ENCODE measurements at places on chromosomes 6 and 20.

DNA sequence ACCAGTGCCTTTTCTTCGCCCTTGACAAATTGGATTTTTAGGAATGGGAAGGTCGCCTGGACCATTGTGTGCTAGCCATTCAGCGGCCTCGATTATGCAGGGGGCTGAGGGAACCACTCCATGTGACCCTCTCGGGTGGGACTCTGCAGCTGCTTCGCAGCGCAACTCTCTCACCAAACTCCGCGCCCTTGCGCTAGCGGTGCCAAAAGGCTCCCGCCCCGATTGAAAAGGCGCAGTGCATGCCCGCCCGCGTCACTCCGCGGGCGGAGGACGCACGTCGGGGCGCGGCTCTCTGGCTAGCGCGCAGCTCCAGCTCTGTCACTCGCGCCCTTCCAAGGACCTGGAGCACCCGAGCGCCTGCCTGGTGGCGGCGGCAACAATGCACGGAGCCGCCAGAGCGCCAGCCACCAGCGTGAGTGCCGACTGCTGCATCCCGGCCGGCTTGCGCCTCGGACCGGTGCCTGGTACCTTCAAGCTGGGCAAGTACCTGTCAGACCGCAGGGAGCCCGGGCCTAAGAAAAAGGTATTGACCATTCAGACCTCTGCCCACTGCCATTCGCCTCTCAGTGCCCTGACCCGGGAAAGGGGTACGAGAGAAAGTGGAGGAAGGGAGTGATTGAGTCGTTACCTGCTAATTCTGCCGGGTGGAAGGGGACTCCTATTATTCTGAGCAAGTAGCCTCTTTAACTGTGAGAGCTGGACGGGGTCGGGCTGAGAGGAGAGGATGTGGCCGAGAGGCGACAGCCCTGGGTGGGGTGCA, at the start of gene PRDM13:
TSS of gene PRDM13 (plus strand) at position 178 of the 760 bp plus-strand sequence. CDS start at position 380, 202 bp downstream.
- DNase-seq = no peak

- no peak for DNase-seq
Observed at GRCh38 chr6:24929242-24929641, 6.5 kb downstream of the RIPOR2 start.

- DNase-seq = no peak
Observed at GRCh38 chr20:1524004-1524403, 32.8 kb upstream of the SIRPB2 start.

- no peak for DNase-seq
Observed at GRCh38 chr6:108690326-108691049, 129.8 kb downstream of the FOXO3 start.

DNA sequence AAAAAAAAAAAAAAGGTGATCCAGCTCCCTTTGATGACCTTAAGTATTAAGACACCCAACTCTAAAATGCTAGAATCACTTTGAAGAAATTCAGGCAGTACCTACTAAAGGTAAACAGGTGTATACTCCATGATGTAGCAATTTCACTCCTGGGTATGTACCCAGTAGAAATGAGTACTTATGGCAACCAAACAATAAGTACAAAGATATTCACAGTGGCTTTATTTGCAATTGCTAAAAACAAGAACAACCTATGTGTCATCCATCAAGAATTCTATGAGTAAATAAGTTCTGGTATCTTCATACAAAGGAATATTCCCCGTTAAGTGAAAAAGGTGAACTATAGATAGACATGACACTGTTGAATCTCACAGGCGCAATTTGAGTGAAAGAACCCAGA, 29.4 kb downstream of the MDGA1 start:
- DNase-seq = no peak

DNA sequence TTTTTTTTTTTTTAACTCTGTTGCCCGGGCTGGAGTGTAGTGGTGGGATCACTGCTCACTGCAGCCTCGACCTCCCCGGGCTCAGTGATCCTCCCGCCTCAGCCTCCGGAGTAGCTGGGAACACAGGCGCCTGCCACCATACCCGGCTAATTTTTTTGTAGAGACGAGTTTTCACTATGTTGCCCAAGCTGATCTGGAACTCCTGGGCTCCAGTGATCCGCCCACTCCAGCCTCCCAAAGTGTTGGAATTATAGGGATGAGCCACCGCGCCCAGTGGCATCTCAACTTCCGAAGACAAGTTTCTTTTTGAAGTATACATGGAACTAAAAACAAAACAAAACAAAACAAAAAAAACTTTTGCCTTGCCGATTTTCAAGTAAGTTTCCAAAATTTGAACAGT, 66.6 kb upstream of the ZNF184 start:
- DNase-seq = no peak

DNA sequence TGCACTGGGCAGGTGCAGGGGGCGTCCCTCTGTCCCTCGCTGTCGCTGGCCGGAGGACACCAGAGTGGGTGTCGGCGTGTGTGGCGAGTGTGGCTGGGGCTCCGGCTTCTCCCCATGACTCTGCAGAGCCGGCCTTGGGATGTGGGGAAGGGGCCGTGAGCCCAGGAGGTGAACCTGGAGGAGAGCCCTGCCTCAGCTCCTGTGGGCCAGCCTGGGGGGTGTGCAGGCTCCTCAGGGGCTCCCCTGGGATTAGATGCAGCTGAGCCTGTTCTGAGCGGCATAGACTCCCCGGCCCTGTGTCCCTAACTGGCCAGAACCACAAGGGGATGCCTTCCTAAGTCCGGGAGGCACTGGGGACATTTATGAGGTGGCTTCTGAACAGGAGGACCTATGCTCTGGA, 73.2 kb upstream of the GATA5 start:
- no peak for DNase-seq

- no peak for DNase-seq
Observed at GRCh38 chr6:43715056-43715788, 27.6 kb upstream of the MRPS18A start.

DNA sequence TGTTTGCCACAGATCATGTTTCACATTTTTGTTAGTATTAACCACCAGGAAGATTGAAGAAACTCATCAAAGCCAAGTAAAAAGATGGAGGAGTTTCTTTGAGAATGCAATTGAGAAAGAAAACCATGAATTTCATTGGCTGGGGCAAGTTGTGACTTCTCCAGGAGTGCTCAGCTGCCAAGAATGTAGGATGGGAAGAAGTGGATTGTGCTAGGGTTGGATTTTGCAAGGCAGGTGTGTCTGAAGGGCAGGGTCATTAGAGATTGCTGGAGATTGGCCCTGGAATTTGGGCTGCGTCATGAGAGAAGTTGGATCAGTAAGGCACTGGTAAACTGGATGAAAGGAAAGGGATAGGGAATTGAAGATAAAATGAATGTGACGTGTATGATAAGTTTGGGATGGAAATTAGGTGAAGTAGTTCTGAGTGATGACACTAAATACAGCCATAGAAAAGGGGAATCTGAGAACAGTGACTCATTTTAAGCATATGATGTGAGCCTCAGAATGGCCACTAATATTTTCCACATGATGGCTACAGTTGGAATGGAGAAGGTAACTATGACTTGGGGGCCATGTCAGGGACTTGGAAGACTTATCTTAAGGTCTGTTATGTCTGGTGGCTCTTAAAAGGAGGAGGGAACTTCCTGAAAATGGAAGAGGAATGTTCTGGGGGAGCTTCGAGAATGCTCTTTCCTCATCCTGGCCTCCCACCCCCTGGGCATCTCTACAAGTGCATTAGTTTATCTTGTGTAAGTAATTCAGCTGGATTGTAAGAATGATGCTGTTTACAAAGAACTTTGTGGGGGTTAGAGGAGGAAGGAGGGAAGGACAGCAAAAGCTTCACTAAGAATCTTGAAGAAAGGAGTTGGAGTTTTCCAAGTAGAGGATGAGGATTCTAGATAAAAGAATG, 27.8 kb upstream of the ERVFRD-1 start:
- DNase-seq = no peak

DNA sequence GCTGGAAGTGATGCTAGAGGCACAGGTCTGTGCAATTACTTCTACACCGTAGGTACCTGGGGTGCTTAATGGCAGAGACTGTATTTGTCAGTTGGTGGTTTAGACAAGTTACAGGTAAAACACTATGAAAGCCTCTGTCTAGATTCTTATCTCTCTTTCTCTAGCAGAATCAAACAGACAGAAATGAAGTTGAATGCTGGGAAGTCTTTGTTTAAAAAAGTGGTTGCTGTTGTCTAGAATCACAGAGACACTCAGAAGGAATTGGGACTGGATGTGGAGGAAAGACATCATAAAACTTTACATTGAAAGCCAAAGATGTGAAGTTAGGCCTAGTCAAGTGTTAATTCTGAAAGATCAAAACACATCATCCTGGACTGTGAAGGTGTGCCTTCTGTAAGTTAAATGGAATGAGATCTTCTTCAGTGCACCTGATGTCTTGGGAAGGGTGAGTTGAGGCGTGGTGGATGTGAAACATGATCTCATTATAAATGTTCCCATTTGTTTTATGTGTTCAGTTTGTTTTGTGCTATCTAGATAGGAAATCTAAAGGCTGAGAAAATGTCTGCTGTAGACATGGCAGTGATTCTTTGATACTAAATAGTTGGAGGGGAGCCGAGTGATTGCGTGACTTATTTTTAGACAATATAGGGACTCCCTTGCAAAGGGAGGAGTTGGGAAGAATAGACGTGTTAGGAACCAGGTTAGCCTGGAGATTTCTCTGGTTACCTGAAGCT, 290.2 kb downstream of the SOX4 start:
- DNase-seq = no peak

DNA sequence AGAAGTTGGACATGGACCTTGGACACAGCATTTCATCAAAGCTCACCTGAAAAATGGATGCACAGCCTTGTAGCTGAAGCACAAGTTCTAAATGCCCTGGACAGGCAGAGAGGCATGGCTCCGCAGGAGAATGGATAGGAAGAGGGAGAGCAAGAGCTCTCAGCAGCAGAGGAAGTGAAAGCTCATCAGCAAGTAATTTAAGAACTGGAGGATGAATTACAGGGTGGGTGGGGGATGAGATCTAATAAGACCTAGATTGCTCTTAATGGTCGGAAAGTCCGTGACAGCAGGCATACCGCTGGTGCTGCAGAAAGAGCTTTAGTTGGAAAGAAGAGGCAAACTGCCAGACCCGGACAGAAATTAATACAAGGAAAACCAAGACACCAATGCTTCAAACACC, 37.3 kb upstream of the SAYSD1 start:
- DNase-seq = no peak

DNA sequence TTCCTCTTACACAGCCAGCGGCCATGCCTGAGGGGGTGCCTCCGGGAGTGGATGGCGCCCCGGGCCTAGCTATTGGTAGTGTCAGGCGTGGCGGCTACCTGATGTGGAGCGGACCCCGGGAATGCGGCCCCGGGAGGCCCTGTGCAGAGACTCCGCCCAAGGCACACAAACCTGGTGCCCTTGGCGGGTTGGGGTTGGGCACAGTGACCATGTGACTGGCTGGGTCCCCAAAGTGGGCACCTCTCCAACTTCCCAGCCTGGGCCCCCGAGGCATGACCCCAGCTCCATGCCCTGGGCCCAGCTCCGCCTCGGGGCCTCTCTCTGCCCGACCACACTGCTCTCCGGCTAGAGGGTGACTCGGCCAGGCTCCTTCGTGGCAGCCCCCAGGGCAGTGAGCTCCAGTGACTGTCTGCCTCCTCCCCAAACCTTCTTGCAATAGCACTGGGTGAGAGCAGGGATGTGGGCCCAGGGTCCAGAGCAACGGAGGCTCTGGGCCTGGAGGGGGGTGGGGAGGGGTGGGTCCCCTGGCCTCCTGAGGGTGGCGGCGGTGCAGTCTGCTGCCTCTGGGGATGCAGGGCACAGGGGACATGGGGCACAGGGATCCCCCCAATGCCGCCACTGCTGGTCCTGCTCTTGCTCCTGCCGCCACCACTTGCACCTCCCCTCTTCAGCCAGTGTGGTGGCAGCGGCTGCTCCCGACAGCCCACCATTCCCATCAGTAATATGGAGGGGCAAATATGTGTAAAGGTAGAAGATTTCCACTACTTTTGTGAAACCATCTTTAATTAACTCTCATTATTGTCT, 942.9 kb upstream of the EPHA7 start:
- no peak for DNase-seq

- no peak for DNase-seq
Observed at GRCh38 chr20:25478889-25479568, 71.6 kb downstream of the GINS1 start.

- DNase-seq = no peak
Observed at GRCh38 chr6:115276881-115277565, 783.7 kb downstream of the FRK start.

DNA sequence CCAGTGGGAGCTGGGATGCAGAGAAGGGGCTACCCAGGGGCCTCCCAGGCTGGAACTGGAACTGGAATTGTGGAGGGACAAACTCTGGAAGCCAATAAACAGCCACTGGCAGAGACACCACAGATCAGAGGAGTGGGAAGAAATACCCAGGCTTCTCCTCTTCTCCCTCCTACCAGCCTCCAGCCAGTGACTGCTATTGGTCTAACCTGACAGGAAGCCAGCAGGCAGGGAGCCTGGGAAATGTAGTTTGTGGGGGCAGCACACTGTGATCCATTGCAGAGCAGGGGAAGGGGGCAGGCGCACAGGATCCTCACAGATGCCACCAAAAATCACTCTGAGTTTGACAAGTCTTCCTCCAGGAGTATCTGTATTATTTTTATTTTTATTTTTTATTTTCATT, 12.1 kb upstream of the MLN start:
- DNase-seq = no peak

GRCh38 chr6:112576423-112576822, 229.3 kb downstream of the RFPL4B start:
- DNase-seq = no peak

GRCh38 chr20:39623584-39624234, 661.6 kb downstream of the DHX35 start:
- no peak for DNase-seq

DNA sequence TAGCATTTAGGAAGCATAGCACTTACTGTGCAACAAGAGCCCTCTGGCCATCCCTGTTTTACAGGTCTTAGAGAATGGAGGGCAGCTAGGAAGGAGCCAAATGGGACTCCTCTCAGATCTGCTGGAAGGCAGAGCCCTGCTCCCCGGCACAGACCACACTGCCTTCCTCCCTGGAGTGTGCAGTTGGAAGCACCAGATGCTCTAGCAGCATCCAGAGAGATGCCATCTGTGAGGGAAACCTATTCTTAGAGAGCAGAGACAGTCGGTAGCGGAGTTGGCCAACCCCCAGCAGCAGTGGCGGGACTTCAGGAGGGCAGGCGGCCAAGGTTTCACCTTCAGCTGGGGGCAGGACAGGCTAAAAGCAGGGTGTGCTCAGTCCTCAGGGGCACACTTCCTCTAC, 16.7 kb upstream of the E2F1 start:
- no peak for DNase-seq

DNA sequence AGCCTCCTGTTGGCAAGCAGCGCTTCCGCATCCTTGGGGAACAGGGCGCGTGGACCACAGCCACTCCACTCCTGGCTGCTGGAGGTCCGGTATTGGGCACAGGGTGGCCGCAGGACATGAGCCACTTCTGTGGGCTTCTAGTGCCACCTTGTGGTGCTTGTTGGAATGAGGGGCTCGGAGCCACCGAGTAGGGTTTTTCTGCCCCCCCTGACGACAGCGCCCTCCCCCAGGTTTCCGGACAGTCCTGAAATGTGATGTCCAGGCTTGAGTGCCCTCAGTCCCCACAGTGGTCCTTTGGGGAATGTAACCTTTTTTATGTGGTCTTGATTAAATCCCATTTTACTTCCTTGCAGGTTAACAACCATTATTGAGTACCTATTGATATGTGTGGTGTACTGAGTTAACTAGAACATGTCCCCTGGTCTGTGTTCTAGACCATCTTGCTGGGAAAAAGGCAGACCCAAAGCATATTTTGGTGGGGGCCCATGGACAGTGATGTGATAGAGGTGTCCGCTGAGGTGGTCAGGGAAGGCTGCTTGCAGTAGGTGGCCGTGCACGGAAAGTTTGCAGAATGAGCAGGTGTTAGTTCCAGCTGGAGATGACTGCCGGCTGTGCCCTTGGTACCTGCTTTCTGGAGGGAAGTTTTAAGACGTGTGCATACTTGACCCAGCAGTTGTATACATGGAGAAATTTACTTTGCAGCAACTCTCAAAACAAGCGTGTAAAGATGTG, 70.0 kb downstream of the PTPN1 start:
- DNase-seq = no peak

All from GOT3 (cell line).